ENCODE measurements at places on chromosomes 16 and 17.

GRCh38 chr17:7676533-7676932 is 10.8 kb downstream of the TP53 start:
- DNase-seq: peak; percentile 82

DNA sequence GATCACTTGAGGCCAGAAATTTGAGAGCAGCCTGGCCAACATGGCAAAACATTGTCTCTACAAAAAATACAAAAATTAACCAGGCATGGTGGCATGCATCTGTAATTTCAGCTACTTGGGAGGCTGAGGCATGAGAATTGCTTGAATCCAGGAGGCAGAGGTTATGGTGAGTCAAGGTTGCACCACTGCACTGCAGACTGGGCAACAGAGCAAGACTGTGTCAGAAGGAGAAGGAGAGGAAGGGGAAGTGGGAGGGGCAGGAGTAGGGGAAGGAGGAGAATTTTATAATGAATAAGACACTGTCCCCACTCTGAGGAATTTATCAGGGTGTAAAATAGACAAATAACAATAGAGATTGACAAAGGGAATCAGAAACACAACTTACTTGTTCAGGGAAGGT is 440.6 kb upstream of the DYNLRB2 start:
- DNase-seq: no peak

- no peak for DNase-seq
Observed at GRCh38 chr16:46686815-46687473, 2.0 kb downstream of the VPS35 start.

DNA sequence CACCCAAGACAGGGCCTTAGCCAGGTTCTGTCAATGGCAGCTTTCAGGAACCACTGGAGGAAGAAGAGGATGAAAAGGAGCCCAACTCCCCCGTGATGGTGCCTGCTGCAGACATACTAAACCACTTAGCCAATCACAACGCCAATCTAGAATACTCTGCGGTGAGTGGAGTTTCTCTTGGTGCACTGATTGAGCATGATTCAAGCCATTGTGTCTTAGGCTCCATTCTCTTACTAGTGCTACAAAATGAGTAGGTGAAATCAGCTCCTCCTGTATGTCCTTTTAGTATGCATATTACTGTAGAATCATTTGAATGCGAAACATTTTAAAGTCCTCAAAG is 1.4 kb downstream of the SETD6 start:
- no peak for DNase-seq

DNA sequence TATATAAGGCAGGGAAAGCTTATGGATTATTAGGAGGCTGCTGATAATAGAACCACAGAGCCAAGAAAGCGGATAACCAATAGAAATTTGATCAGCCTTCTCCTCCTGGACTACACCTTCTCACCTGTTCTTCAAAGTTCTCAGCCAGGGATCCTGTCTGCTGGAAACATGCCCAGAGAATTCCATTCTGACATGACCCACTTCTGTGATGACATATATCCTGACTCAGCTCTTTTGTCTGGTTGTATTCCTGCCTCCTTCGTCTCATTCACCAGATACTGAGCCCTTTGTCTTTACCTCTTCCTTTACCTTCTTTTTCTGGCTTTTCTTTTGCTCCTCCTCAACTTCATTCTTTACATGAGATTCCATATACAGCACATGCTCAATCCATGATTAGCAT is 576.1 kb downstream of the CDH11 start:
- DNase-seq: no peak

DNA sequence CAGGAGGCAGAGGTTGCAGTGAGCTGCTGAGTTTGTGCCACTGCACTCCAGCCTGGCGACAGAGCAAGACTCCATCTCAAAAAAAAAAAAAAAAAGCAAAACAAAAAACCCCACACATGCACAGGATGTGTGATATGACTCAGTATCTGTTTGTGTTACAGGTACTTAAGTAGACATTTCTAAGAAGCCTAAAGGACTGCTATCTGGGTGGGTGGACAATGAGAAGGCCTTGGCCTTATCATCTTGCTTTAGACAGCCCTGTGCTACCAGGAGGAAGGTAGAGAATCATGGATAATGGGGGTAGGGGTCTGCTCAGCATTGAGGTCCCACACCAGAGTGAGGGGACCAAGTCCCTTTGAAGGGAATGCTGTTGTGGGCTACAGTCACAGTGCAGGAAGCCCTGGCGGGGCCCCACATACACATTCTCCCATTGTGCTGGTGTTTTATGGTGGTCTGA is 26.7 kb downstream of the PLD6 start:
- no peak for DNase-seq

DNA sequence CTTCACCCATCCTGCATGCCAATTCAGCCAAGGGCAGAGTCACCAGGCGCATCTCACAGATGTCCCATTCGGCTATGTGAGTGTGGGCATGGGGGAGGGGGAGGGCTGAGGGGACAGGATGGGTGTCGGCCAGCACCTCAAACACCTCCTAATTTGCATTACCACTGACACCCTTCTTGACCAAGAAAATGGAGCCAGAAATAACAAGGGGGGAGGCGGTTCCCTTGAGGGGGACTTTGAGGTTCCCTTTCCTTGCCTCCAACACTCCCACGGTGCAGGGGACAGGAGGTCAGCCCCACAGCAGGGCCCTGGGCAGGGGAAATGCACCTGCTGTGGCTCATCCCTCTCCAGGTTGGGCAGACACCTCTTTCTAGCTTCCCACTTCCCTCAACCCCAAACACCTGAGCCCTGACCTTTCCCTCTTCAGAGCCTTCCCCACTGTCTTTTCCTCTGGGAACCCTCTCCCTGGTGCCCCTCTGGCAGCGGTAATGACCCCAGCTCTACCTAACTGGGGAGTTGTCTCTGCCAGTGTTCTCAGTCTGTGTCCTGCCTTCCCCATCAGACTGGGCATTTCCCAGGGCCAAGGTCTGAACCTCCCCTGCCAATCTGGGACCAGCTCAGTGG is 18.2 kb upstream of the TBX21 start:
- no peak for DNase-seq
